ENCODE measurements at places on chromosomes 5 and 9.

GRCh38 chr5:156402387-156402921 is 75.5 kb downstream of the SGCD start:
- peak; percentile 5 for DNase-seq

DNA sequence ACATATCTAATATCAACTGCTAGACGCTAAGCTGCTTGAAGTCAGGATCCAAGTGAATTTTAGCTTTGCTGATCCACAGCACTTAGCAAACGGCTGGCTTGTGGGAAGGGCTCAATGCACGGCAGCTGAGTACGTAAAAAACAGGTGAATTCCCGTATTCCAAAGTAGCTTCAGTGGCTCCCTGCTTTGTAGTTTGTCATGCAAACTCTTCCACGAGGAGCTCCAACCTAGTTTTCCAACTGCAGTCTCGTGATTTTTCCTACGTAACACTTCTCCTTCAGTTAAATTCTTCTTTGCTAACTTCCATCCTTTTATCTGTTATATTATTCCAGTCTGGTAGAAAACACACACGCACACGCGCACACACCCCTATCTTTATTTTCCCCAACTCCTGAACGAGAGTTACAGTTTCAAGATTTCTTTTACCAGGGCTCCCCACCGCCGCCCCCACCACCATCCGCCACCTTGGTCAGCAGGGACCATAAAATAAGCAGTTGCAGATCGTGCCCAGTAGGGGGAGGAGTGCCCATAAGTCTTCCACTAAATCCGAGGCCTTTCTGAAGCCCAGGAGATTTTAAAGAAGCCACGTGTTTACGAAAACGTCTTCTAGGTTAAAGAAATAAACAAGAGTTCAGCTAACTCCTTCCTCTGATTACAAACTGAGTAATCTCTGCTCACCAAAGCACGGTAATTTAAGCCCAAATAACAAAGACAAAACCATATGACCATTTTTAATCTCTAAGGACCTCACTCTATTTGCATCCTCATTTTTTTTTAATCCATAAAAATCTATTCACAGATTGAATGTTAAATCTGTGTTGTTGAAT is 34.8 kb upstream of the TRIO start:
- peak; percentile 68 for DNase-seq

DNA sequence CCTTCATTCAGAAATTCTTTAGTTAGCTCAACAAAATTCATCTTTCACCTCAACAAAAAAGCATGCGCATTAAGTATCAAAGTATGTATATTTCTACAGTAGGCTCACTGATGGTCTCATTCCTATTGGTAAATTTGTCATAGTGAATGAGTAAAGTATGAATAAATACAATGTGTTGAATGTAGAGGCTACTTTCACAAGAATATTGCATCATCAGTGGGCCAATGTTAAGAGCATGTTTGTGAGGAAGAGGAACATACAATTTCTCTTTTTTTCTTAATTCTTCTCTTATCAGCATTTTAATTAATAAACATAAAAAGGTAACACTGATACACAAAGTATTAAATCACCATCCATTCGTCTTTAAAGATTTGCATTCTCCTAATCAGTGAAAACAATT is 505.1 kb downstream of the CETN3 start:
- DNase-seq: no peak

- DNase-seq: peak; percentile 59
These were observed 46.0 kb downstream of the CRB2 start for GRCh38 chr9:123401879-123402513.

GRCh38 chr5:170760113-170760512 is 23.4 kb upstream of the GABRP start:
- DNase-seq: no peak

GRCh38 chr9:114130141-114130540 is 25.2 kb upstream of the COL27A1 start:
- no peak for DNase-seq

DNA sequence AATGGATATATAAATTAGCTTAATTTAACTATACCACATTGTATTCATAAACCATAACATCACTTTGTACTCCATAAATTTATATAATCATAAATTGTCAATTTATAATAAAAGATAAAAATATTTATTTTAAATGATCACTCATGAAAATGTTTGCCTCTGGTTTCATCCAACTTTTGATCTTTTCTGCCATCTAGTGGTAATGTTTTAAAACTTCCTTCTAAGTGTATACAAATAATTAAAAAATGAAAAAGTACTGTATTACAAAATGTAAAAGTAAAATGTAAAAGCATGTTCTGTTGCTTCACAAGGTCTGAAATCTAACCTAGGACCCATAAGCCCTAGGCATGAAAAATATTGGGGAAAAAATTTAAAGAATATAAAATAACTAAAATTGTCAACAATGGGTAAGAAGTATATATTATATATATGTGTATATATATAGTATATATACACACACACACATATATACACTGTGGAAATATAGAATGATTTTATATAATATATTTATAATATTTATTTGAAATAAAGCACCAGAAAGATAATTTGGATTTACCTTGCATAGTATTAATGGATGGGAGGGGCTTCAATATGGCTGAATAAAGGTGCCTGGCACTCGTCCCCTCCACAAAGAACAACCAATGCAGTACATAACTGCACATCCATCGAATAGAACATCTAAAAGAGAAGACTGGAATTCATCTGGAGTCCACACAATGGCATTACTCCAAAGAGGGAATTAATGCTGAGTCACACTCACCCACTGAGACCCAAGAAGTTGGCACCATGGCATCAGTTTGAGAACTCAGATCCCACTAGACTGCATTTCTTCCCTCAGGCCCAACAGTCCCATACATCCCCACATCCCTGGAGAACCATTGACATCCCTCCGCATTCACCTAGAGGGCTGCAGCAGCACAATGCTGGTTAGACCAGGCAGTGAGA is 32.5 kb downstream of the ANXA1 start:
- no peak for DNase-seq

- DNase-seq: no peak
These were observed 75.7 kb upstream of the SNX2 start for GRCh38 chr5:122699201-122699600.

- DNase-seq: no peak
These were observed 66.8 kb downstream of the FCHO2 start for GRCh38 chr5:73022471-73023169.

DNA sequence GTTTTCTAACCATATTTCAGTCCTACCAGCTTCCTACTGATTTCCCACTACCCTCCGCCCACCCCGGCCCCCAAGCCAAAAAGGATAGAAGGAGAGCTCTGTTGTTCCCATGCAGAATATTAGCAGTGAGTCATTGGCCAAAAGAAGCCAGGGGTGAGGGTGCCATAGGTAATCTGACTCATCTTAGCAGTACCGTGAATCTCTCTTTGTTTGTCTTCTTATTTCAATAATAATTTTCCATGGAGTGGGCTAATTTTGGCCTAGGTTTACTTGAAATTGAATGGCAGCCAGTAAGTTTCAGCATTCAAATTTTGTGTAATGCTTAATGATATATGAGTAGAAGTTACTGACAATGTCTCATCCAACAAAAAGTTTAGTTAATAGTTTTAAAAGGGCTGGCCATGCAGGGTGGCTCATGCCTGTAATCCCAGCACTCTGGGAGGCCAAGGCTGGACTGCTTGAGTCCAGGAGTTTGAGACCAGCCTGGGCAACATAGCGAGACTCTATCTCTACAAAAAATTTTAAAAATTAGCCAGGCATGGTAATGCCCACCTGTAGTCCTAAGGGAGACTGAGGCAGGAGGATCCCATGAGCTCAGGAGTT is 74.2 kb downstream of the C9orf152 start:
- no peak for DNase-seq

DNA sequence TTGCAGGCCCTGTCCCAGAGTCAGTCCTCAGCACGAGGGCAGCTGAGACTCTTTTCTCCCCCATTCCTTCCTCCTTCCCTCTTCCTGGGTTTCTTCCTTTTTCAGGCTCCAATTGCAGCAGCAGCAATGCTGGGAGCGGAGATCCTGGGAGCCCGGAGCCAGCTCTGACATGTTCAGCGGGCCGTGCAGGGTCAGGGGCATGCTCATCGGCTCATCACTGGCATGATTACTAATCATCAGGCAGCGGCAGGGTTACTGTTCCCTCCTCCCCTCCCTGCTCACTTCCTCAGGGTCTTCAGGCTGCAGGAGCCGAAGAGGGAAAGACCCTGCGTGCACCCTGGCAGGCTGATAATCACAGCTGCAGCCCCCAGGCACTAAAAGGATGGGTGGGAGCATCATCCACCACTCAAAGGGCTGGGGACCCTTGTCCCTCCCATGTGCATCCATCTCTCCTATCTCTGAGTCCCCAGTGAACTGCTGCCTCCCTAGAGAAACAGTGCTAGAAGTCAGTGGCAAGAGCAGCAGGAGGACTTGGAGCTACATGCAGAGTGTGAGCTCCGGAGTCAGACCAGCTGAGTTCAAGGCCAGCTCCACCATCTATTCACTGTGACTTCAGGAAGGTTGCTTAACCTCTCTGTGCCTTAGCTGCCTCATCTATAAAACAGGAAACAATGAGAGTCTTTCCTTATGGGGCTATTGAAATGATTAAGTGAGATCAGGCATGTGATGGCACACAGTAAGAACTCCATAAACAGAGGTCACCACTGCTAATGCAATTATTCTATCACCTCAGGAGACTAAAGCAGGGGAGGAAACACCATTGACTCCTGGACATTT is 7.8 kb upstream of the KCNIP1 start:
- DNase-seq: no peak

DNA sequence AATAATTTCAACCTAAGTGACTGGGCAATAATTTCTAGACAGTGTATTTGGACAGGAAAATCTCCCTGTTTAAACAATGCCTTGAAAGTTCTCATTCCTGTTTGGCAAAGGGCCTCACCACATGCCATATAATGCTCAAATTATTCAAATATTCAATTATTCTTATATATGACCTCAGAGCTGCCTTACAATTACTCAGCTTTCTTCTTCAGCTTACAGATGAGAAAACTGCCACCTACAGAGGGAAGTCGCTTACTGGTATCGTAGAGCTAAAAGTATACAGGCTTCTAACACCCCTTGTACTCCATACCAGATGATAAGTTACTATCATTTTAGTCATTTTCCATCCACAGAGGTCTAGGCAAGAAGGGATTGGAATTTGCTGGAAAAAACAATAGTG is 830.3 kb downstream of the BRINP1 start:
- DNase-seq: no peak

- DNase-seq: no peak
These were observed 620.8 kb upstream of the DMAC1 start for GRCh38 chr9:8420416-8420815.

GRCh38 chr5:136037001-136037705 is 8.4 kb downstream of the TGFBI start:
- DNase-seq: peak; percentile 66

GRCh38 chr5:146897061-146897460 is 18.5 kb upstream of the PPP2R2B start:
- DNase-seq: no peak

DNA sequence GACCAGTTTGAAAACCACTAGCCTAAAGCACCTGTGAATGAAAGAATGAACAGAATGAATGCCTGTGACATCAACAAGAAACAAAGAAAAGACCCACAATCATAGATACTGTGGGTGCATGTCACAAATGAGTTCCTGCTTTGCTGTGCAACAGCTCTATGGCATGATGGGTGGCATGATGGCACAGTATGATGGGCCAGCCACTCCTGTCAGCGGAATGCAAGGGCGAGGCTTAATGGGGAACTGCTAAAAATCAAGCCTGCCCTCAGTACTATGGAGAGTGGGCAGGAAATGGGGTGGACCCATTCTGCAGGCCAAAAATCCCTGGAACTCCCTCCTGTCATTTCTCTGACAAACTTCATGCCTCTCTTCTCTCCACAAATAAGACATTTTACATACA is 89.0 kb downstream of the DCP2 start:
- DNase-seq: no peak

DNA sequence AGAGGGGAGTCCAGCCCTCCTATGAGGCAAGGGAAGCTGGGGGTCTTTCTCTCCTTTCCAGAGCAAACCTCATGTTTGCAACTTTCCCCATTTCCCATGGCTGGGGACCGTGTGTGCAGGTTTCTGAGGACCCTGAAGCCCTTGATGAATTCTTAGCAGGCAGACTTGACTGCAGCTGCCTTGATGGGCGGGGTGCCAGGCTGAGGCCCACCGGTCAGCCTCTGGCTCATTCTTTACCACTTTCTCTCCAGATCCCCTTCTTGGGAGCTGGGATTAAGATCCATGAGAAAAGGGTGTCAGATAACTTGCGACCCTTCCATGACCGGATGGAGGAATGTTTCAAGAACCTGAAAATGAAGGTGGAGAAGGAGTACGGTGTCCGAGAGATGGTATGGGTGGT is 30.0 kb upstream of the FOXI1 start:
- DNase-seq: no peak

DNA sequence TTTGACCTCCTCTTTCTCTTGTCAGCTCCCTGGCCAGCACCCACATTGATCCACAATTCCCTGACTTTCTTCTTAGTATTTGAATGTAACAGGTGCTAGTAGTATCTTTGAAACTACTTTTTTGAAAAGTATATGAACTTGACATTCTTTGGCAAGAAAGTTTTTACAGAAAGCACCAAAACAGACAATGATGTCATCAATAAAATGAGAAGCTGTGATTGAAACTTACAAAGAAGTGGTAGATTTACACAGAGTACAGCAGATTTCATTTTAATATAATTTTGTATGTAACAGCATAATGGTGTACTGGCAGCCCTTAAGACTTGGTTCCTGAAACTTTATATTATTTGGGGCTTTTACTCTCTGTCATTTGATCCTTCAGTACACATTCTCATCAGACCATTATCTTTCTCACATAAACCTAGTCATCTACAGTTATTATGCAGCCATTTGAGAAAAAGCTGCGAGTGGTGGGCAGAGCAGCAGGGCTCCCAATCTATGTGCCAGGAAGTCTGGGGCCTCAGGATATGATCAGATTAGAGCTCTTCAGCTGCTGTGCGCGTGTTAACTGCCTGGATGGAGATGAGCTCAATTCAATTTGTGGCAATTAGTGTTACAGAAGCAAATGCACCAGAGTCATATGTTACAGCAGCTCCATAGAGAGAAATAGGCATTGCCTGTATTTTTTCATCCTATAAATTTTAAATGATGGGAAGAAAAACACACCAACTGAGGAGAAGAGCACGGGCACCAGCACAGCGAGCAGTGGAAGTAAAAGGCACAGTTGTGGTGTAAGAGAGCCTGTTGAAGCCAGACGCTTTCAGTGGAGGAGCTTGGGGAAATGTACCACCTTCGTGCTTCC is 126.1 kb downstream of the STARD4 start:
- no peak for DNase-seq

DNA sequence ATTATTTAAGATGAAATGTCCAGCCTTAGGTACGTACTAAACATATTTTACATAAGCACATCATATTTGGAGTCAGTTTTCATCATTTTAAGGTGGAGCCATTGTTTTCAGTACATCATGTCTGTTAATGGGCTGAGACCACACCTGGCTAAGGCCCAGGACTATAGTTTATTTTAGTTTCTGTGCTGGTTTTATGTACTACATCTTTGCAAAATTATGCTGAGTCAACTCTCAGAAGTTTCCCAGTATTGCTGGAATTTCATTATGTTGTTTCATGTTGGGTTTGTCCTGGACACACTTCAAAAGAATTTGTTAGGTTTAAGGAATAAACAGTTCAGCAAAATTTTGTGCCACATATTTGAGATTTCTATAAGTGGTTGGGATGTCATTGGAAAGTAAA is 171.2 kb downstream of the CCDC171 start:
- peak; percentile 36 for DNase-seq

- DNase-seq: no peak
These were observed 7.3 kb downstream of the GPBP1 start for GRCh38 chr5:57181154-57181553.

All from RPMI8226 (cell line).